ENCODE measurements at places on chromosomes 7 and 10.
A peak's percentile ranks its signal among the peaks of the same experiment; 100 is the strongest.

- no peak for DNase-seq
These were observed 182.4 kb downstream of the TPK1 start for GRCh38 chr7:144653449-144653848.

- DNase-seq = no peak
These were observed 13.8 kb upstream of the PAX2 start for GRCh38 chr10:100731407-100732240.

- DNase-seq = no peak
These were observed 74.9 kb downstream of the NUDCD3 start for GRCh38 chr7:44415510-44415909.

- DNase-seq = no peak
These were observed 64.5 kb upstream of the NFE2L3 start for GRCh38 chr7:26087321-26088091.

DNA sequence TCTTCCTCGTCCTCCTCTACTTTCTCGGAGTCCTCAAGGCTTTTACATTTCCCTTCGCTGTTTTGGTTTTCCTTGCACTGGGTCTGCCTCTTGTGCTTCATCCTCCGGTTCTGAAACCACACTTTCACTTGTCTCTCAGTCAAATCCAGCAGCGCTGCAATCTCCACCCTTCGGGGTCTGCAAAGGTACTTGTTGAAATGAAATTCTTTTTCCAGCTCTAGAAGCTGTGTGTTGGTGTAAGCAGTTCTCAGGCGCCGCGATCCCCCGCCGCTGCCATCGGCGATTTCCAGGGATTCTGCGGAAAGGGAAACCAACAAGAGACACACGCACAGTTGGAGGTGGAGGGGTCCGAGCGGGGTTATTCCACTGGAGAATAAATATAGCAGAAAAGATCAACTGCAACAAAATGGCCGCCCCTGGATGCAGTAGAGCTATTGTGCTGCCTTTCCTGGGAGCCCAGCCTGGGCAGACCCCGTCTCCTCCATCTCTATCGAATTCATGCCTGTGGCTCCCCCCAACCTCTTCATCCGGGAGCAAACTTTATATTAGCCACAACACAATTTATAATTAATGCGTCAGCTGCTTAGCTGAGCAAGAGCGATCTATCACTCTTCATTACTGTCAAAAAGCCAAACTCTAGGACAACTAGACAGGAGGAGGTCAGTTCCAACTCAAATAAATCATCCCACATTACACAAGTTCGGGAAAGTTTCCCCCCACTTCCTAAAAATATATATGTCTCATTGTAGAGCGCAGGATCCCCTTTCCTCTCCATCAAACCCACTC lies 1.1 kb downstream of the HOXA2 start:
- DNase-seq = no peak

GRCh38 chr7:93921607-93922566 lies at the start of gene GNG11:
TSS of gene GNG11 (plus strand) at chr7:93921735. CDS start at chr7:93922138, 403 bp downstream.
- DNase-seq = peak; percentile 91

GRCh38 chr7:18013936-18014335 lies 13.7 kb downstream of the PRPS1L1 start:
- no peak for DNase-seq

GRCh38 chr7:51070151-51070550 lies 246.5 kb downstream of the COBL start:
- no peak for DNase-seq

GRCh38 chr7:101951757-101952156 lies 134.3 kb downstream of the CUX1 start:
- no peak for DNase-seq

DNA sequence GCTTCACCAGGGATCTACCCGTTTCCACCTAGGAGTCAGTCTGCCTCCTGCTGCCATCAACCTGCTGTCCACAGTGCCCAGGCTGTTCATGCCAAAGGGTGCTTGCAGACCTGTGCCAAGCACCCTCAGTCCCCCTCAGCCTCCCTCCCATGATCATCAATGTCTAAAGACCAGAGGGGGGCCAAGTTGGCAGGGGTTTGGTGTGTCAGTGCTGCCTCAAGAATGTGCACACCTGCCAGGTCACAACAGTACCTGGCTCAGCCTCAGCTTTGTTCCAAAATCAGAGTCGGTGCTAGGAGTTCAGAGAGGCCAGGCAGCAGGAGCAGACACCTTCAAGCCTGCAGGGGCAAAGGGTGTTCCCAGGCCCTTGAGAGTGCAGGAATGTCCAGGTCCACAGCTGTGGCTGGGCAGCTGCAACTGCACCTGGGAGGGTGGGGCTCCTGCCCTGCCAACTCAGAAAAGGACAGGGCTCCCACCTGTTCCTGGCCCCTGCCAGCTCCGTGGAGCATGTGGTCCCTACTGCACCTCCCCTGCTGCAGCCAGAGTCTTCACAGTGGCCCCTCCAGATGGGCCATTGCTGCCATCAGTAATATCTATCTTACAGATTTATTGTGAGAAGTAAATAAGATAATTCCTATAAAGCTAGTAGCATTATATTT lies 219.5 kb downstream of the POLR1F start:
- DNase-seq = peak; percentile 11

DNA sequence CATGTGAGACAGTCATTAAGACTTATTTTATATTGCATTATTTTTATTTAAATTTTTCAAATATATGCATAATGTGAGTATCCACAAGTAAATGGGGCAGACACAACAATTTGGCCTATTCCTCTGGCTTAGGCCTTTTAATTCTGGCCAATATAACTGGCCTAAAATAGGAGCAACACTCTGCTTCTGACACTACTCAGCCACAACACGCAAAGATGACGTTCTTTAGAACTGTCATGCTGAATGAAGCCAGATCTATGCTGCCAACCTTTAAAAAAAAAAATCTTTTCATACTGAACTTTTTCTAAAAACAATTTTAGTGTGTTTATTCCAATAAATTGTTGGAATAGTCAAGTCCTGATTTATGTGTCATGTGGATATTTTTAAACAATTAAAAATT lies 355.0 kb upstream of the BMPER start:
- no peak for DNase-seq

DNA sequence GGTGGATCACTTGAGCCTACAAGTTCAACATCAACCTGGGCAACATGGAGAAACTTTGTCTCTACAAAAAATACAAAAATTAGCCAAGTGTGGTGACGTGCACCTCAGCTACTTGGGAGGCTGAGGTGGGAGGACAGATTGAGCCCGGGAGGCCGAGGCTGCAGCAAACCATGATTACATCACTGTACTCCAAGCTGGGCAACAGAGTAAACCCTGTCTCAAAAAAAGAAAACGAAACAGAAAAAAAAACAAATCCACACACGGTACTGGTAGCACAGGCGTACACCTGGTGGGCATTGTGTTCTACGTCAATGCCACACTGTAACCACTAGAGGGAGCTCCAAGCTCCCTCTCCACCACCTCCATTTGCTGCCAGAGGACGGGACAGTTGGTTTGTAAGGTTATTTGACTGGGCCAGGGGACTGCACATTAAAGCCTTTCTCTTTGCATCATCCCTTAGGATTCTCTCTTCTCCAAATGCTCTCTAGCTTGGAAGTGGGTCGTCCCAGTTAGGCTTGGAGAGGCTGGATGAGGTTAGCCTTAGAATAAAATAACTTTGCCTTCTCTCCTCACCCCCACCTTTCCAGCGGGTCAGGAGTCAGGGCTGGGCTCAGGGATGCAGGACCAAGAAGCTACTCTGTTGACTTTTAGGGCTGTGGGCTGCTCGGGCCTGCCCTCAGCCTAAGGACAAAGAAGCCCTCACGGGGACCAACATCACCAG lies 130.8 kb downstream of the SORBS1 start:
- DNase-seq = no peak

DNA sequence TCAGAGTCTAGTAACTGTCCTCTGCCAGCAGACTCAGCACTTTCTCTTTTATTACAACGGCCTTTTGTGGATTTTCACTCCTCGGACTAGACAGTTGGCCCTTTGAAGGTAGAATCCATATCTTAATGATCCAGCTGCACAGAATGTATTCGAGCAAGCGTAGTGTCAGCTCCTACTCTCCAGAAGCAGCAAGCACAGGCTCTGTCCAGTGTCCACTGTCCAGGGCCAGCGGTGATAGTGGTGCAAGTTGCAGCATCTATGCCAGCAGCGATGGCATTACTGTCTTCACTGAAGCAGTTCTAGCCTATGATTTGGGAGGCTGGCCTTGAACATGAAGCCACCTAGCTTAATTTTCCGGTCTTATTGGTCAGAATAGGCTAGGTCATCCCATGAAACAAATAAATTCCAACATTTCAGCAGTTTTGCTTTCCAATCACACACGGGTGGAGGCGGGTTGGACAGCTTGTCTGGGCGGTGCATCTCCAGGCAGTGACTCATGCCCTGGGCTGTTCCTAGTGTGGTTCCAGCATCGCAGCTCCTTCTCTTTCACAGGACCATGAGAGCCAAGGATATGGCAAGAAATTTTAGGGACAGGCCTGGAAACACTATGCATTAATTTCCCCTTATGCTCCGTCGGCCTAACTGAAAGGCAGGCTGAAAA lies 108.6 kb upstream of the KCNMA1 start:
- DNase-seq = no peak

GRCh38 chr7:30162133-30162532 lies 27.3 kb downstream of the MTURN start:
- DNase-seq = no peak

- no peak for DNase-seq
These were observed 86.3 kb upstream of the NPS start for GRCh38 chr10:127462643-127463295.

- DNase-seq = no peak
These were observed 119.8 kb downstream of the PRPF18 start for GRCh38 chr10:13706604-13707003.

DNA sequence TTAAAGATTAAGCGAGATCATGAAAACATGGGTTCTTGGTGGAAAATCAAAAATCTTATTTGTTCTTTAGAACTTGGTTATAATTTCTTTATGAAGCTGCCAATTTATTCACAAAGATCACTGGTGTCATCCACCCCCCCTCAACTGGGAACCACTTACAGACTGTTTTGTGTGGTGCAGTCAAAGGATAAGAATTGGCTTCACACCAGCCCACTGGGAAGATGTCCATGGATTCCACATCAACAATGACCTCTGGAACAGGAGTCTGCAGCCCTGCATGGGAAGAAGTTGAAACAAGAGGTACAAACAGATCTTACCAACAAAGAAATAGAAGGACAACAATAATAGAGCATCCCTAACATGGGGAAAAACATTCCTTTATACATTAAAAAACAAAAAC lies 205.2 kb downstream of the SFMBT2 start:
- no peak for DNase-seq

DNA sequence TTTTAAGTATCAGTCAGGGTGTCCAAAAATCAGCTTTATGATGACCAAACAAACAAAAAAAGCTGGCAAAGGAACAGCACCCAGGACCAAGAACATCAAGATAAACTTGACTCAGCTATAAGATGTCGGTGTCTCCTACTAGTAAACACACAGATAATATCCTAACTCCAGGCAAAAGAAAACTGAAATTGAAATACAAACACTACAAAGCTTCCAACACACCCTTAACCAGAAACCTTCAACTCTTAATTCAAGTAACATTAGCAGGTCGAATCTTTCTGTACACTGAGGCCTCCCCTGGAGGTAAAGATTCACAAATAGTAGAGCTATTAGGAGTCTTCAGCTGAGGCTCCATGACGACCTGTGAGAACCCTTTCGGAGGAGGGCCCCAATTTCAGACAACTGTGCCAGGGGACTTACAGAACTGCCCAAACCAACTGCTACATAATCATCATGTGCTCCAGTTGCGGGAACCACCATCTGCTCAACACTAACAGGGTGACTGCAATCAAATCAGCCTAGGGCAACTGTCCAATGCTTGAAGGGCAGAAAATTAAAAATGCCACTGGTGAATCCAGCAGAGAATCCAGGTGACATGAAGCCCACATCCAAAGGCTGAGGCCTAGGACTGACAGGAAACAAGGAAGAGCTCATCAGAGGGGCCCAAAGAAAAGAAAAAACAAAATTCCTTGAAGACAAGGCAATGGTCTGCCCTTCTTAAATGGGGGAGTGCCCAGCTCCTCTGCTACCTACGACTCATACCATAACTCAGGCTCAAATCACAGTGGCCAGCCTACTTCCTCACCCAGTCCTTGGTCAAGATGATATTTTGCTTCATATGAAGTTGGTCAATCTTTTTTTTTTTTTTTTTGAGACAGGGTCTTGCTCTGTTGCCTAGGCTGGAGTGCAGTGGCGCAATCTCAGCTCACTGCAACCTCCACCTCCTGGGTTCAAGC lies 20.0 kb downstream of the XPNPEP1 start:
- no peak for DNase-seq

DNA sequence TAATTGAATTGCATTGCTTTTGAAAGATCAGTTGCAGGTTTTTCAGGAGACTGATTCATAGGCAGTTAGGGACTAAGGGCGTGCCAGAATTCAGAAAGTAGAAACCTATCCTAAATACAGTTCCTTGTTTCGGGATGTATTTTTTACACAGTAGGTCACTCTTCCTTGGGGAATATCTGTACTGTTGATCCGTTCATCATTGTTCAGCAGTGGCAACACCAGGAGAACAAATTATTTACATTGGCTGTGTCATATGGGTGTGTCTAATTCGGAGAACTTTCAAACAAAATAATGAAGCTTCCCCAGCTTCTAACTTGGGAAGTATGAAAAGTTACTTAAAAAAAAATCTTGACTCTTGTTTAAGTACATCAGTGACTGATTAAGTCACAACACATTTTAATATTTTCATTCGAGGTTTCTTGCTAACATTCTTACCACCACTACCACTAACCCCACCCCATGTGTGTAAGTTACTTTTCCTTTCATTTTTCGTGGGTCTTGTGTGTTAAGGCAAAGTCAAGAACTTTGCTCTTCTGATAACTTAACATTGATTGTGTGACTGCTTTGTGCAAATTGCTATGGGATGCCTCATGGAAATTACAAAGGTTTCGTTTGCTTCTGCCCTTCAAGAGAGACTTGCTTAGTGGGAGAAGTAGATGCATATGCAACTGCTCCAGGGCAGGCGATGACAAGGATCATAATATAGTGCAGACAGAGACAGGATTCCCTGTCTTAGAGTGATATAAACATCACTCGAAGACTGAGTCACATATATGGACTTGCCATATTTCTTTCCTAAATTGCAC lies 43.8 kb upstream of the RPA3 start:
- no peak for DNase-seq

GRCh38 chr10:99908512-99908911 lies 101.2 kb downstream of the DNMBP start:
- DNase-seq = no peak

DNA sequence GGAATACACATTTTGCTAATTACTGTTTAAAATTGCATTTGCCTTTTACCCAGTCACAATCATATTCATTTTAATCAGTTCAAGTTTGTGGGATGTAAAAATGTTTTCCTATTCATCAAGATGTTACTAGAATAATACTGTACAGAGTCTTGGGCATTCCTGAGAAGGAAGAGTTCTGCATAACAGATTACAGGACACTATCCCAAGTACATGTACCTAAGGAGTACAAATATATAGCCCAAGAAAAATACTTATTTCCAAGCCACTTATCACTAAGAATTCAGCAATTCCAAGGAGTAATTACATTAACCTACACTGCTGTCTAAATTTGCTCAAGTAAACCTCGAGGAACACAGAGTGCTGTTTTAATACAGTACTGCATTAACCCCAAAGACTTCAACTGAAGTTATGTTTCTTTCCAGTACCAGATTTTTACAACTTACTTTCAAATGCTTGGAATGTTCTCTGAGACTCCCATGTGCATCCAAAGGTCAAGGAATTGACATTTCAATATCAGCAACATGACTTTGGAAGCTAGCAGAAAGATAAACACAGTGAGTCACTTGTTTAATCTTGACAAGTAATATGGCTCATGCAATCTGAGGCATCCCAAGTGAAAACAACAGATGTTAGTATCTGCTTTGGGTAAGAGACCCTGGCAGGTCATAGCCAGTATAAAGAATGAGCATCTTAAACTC lies 125.4 kb upstream of the BET1 start:
- DNase-seq = no peak

- DNase-seq = no peak
These were observed 5.2 kb downstream of the STEAP2 start for GRCh38 chr7:90216771-90217170.

All from Right ventricle myocardium inferior (tissue), 1 donor.